ENCODE measurements at places on chromosomes 5 and 9. TPM values are rescaled to one million over a fixed set of nuclear protein-coding genes. Genes with fewer than 3 reads are reported as not detected.

DNA sequence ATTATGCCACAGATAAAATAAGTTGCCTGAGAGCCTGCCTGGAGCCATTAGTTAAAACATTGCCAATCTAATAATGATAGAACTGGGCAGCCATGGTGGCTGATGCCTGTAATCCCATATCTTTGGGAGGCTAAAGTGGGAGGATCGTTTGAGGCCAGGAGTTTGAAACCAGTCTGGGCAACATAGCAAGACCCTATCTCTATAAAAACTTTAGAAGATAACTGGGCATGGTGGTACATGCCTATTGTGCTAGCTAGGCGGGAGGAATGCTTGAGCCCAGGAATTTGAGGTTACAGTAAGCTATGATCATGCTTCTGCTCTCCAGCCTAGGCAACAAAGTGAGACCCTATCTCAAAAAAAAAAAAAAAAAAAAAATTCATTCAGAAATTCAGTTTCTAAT, 52.6 kb downstream of the RAI14 start:
- DNase-seq: no peak

DNA sequence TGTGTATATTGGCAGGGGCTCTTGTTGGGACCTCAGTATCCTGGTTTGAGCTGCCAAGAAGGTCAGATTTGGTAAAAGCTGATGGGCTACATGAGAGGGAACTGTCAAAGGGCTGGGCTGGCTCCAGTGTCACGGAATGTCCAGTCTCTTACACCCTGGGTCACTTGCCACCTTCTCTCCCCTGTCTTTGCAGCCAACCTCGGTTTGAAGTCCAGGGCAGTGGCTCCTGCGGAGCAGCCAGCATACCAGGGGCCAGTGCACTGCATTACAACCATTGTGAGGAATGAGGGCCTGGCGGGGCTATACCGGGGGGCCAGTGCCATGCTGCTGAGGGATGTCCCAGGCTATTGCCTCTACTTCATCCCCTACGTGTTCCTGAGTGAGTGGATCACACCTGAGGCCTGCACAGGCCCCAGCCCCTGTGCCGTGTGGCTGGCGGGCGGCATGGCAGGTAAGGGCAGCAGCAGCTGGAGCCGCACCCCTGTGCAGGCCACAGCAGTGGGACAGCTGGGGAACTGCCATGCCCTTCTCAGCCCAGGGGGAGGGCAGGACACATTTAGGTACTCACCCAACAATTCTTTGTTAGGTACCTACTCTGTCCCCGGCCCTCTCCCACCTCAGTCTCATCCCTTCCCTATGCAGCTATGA, 24.2 kb downstream of the IL9 start:
- DNase-seq: no peak

DNA sequence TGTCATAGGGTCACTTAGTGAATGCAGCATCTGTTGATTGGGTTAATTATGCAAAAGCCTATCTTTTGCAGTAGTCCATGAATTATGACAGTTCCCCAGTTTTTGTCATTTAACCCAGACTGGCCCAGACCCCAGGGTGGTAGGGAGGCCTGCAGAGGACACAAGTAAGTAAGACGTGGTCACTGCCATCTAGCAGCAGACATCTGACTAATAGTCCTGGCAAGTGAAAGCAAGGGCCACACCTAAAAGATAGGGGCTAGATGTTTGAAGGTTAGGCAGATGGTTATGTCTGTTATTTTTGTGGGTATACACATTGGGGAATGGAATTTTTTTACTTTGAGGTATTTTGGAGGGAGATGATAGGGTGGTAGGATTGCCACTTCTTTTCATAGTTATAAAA, 48.0 kb downstream of the RAB14 start:
- DNase-seq: no peak

- no peak for DNase-seq
Observed at GRCh38 chr5:158716668-158717067, 383.0 kb downstream of the EBF1 start.

GRCh38 chr9:28888806-28889205, 1315.5 kb upstream of the C9orf72 start:
- no peak for DNase-seq

- DNase-seq: no peak
Observed at GRCh38 chr5:2883771-2884170, 132.3 kb upstream of the IRX2 start.

- no peak for DNase-seq
Observed at GRCh38 chr5:149610589-149611255, 29.4 kb downstream of the ARHGEF37 start.

GRCh38 chr9:114221706-114222465, 66.5 kb downstream of the COL27A1 start:
- no peak for DNase-seq

The PCDHGA11 gene
- total RNA-seq: 4.2 TPM

- DNase-seq: no peak
Observed at GRCh38 chr5:2895876-2896275, 144.4 kb upstream of the IRX2 start.

- DNase-seq: no peak
Observed at GRCh38 chr5:37840053-37841034, 503 bp upstream of the GDNF start.

- DNase-seq: no peak
Observed at GRCh38 chr5:131323378-131323777, 59.5 kb downstream of the CDC42SE2 start.

DNA sequence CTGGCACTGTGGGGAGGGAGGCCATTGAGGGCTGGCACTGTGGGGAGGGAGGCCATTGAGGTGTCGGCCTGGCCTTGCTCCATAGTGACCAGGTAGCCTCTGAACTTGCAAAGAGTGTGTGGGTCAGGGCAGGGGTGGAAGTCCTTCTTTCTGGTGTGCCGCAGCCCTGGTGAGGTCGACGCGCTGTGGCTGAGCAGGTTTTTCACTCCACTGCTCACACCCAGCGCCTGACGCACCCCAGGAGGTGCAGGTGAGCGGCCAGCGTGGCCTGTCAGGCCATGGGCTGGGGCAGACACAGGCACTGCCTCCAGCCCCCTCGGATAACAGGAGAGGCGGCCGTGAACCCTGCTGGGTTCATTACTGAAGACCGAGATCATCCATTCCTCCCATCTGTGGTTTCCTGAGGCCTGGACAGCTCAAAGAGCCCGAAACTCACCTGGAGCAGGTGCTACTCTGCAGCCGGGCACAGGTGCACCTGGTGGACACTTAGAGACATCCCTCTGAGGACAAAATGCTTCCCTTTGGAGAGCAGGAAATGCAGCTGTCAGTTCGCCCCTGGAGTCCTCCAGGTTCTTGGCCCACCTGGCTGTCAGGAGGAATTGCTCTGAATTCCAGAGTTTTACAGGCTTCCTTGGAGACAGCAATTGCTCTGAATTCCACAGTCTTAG, 32.4 kb downstream of the LHX3 start:
- DNase-seq: no peak

DNA sequence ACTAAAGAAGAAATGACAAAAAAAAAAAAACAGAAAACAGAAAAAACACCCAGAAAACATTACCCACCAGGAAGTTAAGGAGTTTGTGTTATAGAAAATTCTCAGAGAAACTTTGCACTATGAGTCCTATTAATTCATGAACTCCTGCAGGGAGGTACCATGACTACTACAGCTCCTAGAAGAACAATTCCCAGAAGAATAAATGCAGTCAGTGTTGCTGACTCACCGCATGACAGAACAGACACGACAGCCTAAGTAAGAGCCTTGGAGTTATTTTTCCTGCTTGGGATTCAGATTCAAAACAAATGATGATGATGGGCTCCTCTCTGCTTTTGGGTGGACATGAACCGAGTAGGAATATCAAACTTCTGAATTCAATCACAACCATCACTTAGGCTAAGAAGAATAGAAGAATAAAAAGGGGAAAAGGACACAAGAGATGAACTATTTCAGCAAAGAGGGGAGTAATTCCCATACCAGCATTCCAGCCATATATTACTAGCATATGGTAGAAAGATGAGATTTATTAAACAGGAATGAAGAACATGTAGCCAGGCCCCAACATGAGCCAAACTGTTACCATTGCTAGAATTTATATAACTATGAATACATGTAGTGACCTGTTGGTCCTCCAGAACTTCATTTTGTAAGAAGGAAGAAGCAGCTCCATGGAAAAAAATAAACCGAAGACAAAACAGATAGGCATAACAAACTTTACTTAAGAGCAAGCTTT, 209.6 kb upstream of the PDE4D start:
- DNase-seq: no peak

The SLC35A4 gene
- 50.2 TPM for total RNA-seq

- no peak for DNase-seq
Observed at GRCh38 chr9:3473405-3473804, 52.4 kb downstream of the RFX3 start.

- DNase-seq: no peak
Observed at GRCh38 chr5:125470280-125470902, 724.0 kb upstream of the ZNF608 start.

The OTP gene
- not detected for total RNA-seq

GRCh38 chr9:13648676-13649075, 369.2 kb upstream of the MPDZ start:
- DNase-seq: no peak

DNA sequence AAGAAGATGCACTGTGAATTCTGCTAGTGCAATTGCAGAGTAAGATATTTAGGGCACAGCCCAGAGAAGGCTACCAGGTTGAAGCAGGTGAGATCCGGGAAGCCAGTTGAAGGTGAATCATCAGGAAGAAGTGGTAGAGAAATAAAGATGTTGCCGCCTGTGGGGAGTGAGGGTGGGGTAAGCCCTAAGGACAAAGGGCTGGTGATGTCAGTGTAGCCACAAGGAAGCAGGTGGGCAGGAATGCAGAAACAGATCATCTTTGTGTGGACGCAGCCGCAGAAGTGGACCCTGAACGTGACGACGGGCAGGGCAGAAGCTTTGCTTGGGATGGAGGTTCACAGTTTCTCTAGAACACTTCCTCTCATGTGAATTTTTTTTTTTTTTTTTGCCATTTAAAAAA, 164.2 kb downstream of the ACTL7B start:
- no peak for DNase-seq

DNA sequence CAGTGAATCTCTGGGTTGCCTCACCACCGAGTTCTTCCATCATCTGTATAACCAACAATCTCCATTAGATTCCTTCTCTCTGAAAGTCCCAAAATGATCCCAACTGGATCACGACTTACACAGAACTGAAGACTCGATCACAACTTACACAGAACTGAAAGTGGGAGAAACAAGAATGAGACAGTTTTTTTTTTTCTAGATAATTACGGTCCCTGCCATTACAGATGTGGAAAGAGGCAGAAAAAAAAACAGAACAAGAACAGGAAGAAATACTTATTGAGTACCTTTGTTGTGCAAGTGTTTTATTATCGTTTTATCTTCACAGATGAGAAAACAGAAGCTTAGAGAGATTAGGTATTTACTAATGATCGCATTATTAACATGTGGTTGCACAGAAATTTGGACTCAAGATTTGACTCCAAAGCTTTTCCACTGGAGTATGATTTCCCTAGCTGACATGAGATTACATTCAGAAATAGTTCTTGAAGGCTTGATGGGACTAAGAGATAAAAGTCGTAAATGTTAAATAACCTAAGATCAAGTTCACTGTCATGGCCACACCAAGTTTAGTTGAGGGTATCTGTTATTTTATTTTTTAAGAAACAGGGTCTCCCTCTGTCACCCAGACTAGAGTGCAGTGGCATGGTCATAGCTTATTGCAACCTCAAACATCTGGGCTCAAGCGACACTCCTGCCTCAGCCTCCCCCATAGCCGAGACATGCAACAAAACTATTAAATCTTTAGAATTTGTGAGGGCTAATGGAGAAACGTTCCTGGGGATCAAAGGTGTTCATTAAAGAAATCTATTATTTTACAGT, 8.9 kb downstream of the PLK2 start:
- no peak for DNase-seq

DNA sequence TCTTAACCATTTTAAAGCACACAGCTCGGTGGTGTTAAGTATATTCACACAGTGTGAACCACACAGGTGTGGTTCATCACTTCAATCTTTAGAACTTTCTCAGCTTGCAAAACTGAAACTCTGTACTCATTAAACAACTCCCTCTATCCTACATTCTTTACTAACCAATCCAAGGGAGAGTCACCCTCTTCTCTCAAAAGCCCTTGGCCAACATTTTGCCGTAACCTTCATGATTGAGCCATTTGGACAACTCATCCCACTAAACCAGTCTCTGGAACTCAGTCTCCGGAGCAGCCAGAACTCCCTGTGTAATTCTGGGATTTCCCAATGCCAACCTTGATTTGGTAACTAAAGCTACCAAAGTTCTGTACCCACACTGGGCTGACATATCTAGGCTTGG, 84.7 kb downstream of the TTC39B start:
- DNase-seq: no peak

DNA sequence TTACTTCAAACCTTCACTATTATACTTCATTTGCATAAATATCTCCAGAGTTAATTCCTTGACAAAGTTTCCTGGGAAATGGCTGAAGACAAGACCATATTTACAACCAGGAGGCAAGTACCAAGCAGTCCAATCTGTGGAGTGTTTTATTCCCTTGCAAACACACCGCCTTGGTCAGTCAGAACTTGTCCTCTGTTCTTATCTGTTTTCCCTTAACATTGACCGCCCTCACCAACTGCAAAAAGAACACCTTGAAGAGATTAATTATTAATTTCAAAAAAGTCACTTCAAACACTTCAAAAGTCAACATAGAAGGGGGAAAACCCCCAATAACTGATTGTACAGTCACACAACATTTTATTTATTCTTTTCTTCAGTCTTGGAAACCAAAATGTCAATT, 269.0 kb upstream of the RGMB start:
- no peak for DNase-seq

The TLX3 gene
- not detected for total RNA-seq

The SNCB gene
- not detected for total RNA-seq

DNA sequence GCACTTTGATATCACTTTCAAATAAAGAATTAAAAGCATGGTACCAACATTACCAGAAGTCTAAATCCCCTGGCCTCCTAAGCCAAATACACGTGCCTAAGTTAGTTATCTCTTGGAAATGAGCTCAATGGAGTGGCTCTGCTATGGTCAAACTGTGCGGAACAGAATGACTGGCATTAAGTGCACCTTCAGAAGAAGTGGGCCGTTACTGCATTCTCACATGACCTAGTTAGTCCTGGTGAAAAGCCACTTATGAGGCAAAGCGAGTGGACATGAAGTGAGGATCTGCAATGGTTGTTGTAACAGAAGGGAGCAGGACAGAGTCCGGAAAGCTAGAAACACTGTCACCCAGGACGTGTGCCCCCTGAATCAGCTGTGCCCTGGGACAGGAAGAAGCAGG, 633.1 kb downstream of the IRX1 start:
- DNase-seq: no peak

DNA sequence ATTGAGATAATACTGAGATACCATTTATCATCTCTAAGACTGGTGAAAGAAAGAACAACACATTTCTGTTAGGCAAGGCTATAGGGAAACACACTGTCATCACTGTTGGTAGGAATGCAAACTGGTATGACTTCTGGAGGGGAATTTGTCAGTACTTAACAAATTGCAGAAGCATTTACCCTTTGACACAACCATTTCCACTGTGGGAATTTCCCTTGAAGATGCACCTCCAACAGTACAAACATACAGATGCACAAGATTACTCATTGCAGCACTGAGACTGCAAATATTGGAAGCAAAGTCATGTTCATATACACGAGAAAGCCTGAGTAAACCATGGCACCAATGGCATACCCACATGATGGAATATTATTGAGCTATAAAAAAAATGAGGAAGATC, 17.6 kb downstream of the GM2A start:
- DNase-seq: no peak

The FAM221B gene
- total RNA-seq: not detected

The RNF20 gene
- 19.9 TPM for total RNA-seq

GRCh38 chr5:138711811-138712210, 41.4 kb upstream of the CTNNA1 start:
- DNase-seq: no peak

Measured in esophagus squamous epithelium (tissue), 5 donors.